ENCODE measurements at places on chromosomes 5 and 9. TPM values are rescaled to one million over a fixed set of nuclear protein-coding genes. Genes with fewer than 3 reads are reported as not detected.

The RNF180 gene
- total RNA-seq = not detected

The IFNA2 gene
- not detected for total RNA-seq

The TAF11L10 gene
- 0.53 TPM for total RNA-seq

The LHX2 gene
- 0.07 TPM for total RNA-seq

The TMEM171 gene
- not detected for total RNA-seq

The LSM11 gene
- total RNA-seq = 6.7 TPM

The ZCCHC9 gene
- total RNA-seq = 42.0 TPM

The FAM151B gene
- not detected for total RNA-seq

The MEIKIN gene
- not detected for total RNA-seq

The FOXD4L3 gene
- not detected for total RNA-seq

The RNF145 gene
- total RNA-seq = 35.4 TPM

Data from K562 (cell line).